CD4-positive, CD25-positive, alpha-beta regulatory T cell (primary cell): ENCODE measurements at places on chromosomes 3 and 15.

DNA sequence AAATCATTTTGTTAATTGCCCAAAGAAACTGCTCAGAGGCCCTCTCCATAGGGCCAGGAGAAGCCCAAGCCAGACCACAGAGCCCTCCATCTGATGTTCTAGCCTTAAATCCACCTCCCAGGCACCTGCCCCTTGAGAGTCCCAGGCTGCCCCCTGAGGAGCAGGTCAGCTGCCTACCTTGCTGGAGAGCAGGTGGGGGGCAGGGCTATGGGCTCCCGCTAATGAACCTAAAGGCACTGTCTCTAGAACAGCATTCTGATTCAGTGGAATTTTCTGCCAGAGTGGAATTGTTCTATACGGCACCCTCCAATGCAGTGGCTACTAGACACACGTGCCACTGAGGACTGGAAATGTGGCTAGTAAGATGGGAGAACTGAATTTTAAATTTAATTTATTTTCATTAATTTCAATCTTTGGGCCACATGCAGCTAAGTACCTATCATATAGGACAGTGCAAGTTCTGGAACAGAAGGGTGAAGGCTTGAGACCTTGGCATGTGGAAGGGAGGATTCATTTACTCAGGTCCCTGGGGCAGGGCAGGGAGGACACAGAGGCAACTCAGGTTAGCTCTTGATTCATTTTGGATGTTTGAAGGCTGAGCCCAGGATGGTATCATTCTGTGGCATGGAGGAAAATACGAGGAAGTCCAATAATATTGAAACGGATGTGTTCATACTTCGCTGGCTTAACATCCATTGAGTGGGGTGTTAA, 11.4 kb downstream of the AMOTL2 start:
- DNase-seq = no peak

- no peak for DNase-seq
Observed at GRCh38 chr3:110799271-110799670, 272.3 kb upstream of the NECTIN3 start.

DNA sequence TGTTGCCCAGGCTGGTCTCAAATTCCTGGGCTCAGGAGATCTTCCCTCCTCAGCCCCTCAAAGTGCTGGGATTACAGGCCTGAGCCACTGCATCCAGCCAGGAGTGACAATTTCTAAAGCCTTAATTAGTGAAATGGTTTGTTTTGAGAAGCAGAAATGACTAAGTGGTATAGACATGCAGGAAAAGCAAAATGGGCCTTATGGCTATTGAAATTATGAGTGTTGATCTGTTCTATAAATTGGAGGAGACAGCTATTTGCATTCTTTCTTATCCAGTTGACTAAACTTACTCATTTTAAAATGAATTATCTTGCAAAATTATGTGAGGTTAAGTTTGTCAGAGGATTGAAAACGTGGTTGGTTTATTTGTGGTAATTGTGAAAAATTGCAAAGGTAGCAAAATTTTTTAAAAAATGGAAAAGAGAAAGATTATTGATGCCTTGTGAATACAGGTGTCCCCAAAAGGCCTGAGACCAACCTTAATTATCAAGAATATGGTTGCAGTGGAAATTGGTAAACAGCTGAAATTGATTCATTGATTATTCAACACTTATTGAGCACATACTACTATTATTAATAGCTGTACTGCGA, 7.9 kb downstream of the RAP2B start:
- no peak for DNase-seq

DNA sequence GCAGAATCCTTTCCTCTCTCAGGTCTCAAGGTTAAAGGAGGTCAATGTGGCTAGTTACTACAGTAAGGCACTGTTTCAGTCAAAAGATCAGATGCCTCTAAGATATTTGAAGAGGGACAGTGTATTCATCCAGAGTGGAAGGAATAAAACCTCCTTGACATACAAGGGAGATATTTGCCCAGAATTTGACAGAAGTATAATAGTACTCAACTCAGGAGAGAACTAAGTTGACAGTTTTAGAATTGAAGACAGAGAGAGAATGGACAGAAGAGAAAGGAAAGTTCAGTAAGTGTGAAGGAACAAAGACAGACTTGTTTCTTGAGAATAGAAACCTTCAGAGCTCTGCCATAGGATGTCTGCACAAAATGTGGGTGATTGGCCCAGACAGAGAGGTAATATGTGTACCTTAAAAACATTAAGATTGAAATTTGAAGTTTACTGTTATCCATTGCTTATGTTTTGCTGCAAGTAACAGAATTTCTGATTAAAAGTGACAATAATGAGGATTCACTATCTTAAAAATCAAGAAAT, 507.1 kb downstream of the IGSF11 start:
- no peak for DNase-seq

DNA sequence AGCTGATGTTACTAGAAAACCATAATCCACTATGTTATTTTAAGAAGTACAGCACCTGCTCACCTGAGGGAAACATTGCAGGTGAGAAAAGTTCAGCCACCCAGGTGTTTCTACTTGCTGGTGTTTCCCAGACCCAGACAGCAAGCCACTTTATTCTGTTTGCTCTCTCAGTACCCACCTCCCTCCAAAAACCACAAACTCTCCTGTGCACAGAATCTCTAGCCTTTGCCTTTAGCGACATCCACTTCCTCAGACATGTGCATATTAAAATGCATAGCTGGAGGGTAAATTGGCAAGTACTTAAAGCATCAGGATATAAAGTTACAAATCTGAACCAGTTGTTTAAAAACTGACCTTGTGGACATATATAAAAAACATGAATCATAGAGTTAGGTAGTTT, 36.7 kb downstream of the VGLL3 start:
- DNase-seq = no peak

DNA sequence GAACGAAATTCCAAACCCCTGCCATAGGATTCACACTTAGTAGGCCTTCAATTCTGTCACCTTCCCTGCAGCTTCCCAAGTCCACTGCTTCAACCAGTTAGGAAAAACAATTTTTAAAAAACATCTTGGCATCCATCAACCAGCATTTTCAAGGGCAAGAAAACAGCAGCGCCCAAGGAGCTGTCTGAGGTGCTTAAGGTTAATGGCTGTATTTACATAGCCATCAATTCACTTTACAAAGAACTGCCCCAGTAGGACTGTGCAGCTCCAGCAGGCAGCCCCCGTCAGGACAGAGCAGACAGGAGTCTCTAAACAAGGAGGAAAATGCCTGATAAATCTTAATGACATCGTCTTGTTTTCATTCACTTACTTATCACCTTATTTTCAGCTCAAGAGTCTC, 13.3 kb downstream of the TAFA4 start:
- no peak for DNase-seq

DNA sequence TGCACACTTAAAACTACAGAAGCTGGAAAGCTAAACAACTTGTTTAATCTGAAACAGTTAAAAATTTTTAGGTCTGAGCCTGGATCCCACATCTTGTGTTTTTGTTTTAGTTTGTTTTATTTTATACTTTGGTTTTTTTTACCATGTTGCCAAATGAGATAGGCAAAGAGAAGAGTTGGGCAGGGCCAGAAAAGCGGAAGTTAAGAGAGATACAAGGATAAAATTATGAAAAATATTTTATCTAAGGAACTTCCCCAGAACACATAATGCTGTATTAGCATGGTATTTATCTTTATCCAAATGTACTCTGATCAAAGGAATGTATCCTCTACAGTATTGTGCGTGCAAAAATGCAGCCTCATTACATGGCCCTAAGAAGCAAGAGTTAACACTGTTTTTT, 50.7 kb downstream of the PROS1 start:
- no peak for DNase-seq

- DNase-seq = no peak
Observed at GRCh38 chr3:19384868-19385267, 236.6 kb downstream of the KCNH8 start.

DNA sequence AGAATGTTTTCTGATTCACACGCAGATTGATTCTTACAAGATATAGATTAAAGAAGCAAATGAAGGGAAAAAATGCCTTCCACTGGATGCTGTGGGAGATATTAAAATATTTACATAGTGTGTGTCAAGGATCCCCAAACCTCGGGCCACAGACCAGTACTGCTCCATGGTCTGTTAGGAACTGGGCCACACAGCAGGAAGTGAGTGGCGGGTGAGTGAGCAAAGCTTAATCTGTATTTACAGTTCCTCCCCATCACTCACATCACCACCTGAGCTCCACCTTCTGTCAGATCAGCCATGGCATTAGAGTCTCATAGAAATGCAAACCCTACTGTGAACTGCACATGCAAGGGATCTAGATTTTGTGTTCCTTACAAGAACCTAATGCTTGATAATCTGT, 552.6 kb upstream of the GOLIM4 start:
- no peak for DNase-seq

DNA sequence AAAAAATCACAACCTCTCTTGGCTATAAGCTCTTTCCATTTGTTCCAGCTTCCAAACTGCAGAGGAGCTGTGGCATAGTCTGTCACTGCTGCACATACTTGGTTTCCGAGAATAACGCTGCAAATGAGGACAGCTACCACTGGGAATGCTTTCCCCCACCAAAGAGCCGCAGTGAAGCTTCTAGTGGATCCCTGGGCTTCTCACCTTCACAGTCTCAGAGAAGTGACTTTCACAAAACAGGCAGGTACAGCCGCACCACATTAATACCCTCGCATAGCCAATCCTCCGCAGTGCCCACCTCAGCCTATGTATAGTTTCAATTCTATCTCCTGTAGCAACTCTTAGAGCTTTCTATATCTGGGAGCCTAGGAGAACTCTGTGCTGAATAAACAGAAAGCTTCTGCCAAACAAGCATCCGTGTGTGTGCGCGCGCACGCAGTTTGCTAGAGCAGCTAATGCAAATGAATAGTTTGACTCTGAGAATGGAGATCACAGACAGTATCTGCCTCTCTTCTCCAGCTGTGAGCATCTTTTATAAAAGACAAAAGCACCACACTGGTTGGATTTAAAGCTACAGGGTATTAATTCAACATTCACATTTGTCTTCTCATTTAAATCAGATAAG, 81.9 kb upstream of the PLXND1 start:
- DNase-seq = no peak

- no peak for DNase-seq
Observed at GRCh38 chr3:177491296-177492032, 294.2 kb upstream of the TBL1XR1 start.

GRCh38 chr3:169666076-169666375, 2.5 kb upstream of the MECOM start:
- no peak for DNase-seq

GRCh38 chr3:53023072-53023823, 22.6 kb downstream of the SFMBT1 start:
- no peak for DNase-seq

GRCh38 chr15:82128401-82129148, 82.8 kb upstream of the MEX3B start:
- DNase-seq = no peak

GRCh38 chr3:45775571-45776300, 20.6 kb downstream of the SLC6A20 start:
- DNase-seq = no peak

DNA sequence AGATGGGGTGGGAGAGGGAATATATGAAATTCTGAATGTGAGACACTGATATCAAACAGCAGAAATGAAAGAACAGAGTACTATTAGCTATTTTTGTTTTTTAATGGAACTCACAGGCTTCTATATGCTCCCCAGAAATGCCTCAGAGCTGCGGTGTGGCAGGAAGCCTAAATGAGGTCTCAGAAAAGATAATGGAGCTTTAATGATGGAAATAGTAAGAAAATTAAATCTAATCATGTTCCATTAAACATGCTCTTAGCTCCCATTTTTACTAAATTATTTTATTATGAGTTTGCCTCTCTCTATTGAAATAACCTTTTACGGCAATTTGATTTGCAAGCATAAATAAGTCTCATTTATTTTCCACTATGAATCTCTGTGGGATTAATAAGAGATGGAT, 378.9 kb downstream of the ULK4 start:
- no peak for DNase-seq

- no peak for DNase-seq
Observed at GRCh38 chr15:67121644-67122605, 56.5 kb downstream of the SMAD3 start.

GRCh38 chr3:181709537-181710279, 2.0 kb upstream of the SOX2 start:
- peak; percentile 60 for DNase-seq

- no peak for DNase-seq
Observed at GRCh38 chr3:18351823-18352744, 73.1 kb downstream of the SATB1 start.

- no peak for DNase-seq
Observed at GRCh38 chr3:127459891-127460290, 130.6 kb downstream of the TPRA1 start.

- no peak for DNase-seq
Observed at GRCh38 chr3:14305324-14305723, 97.1 kb upstream of the SLC6A6 start.

DNA sequence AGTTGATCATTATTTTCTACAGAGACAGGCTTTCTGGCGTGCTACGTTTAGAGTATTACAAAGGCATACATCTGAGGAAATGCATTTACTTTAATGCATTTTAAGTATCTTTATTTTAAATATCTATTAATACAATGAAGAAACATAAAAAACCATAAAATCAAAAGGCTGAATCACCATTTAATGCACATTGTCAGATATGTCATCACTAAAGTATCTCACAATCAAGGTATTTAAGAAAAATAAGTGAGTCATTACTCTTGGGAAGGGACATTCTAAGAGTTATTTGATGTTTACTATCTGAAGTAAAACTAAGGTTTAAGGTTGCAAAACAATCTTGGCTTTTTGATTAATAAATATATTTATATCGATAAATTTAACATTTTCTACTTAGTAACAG, 102.2 kb downstream of the CTNNB1 start:
- DNase-seq = no peak

GRCh38 chr15:35066094-35066493, 19.0 kb downstream of the NANOGP8 start:
- DNase-seq = no peak
